ENCODE measurements at places on chromosomes 4 and X. TPM values are rescaled to one million over a fixed set of nuclear protein-coding genes. Genes with fewer than 3 reads are reported as not detected.

Gene ERAS
- polyA plus RNA-seq, result not detected

Gene SLC6A14
- not detected for polyA plus RNA-seq

Gene CLIC2
- polyA plus RNA-seq, result 1.2 TPM

Gene F8A1
- 1.5 TPM for polyA plus RNA-seq

Gene PWWP3B
- polyA plus RNA-seq, result 0.04 TPM

Gene USP17L12
- polyA plus RNA-seq, result not detected

- no peak for DNase-seq
Measured at GRCh38 chr4:140863197-140863596, 107.0 kb upstream of the TBC1D9 start.

GRCh38 chrX:49053223-49054072 lies 5.4 kb upstream of the CCDC120 start:
- DNase-seq, result no peak

GRCh38 chr4:105978684-105979296 lies 83.5 kb downstream of the NPNT start:
- DNase-seq, result no peak

GRCh38 chr4:170114636-170115035 lies 24.9 kb upstream of the AADAT start:
- DNase-seq, result no peak
